ENCODE measurements at places on chromosomes 6 and 20. TPM values are rescaled to one million over a fixed set of nuclear protein-coding genes. Genes with fewer than 3 reads are reported as not detected.

- H3K36me3 ChIP-seq = peaks cover 5% of the 10 kb centered on the region
- DNase-seq = no peak
Observed at GRCh38 chr6:26439151-26440125, 866 bp upstream of the BTN3A3 start.

- no peak overlapping the region for H3K27ac ChIP-seq
- no peaks in the 10 kb centered on the region for H3K36me3 ChIP-seq
- DNase-seq = no peak
Observed at GRCh38 chr6:73962884-73963283, 266.9 kb downstream of the CD109 start.

GRCh38 chr20:57440678-57441509, 49.7 kb downstream of the RBM38 start:
- H3K27me3 ChIP-seq = peaks cover 4% of the 10 kb centered on the region
- H3K36me3 ChIP-seq = no peaks in the 10 kb centered on the region
- DNase-seq = no peak

DUSP22 gene
- 49.1 TPM for total RNA-seq

DNA sequence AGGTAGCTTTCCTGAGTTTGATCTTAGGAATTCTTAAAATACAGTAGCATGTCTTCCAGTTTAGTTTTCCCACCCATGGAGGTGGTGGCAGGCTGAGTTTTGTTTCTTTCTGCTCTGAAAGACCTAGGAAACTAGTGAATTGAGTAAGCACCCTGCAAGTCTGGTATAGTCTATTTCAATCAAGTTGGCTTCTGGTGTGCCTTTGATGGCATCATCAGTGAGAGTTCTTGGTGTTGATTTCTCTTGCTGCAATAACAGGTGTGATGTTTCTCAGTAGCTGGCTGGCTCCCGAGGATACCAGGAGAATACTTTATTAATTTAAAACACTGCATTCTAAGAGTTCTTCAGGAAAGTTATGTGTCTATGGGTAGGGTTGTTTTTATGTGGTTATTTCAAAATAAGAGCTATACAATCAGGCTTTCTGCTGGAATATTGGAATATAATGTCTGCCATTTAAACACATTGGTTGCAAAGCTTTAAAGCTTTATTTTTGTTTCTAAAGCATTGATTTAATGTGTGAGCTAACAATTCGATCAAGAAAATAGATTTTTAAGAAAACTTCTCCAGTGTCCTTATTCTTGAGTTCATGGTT, 19.0 kb downstream of the VAPB start:
- H3K4me3 ChIP-seq = peak overlapping the region; percentile 51
- DNase-seq = no peak
- H3K27ac ChIP-seq = peak overlapping the region; percentile 79
- peaks cover 24% of the 10 kb centered on the region for H3K4me1 ChIP-seq
- H3K36me3 ChIP-seq = peaks cover 8% of the 10 kb centered on the region

NAPB gene
- total RNA-seq = 18.1 TPM

ERGIC3 gene
- 123 TPM for total RNA-seq

- H3K36me3 ChIP-seq = no peaks in the 10 kb centered on the region
- H3K4me1 ChIP-seq = no peaks in the 10 kb centered on the region
- DNase-seq = no peak
- no peak overlapping the region for H3K27ac ChIP-seq
- no peaks in the 10 kb centered on the region for H3K27me3 ChIP-seq
- no peak overlapping the region for H3K4me3 ChIP-seq
Observed at GRCh38 chr6:1700278-1700967, 90.7 kb downstream of the FOXC1 start.

LY6G6C gene
- total RNA-seq = not detected

GRCh38 chr6:30326526-30327231, at the start of gene TRIM39:
TRIM39 (plus strand) TSS chr6:30326927; CDS start chr6:30329318, 2,391 bp downstream.
- H3K4me1 ChIP-seq = peaks cover 45% of the 10 kb centered on the region
- peak within 1 kb of the TSS; percentile 98 for H3K27ac ChIP-seq
- peak within 1 kb of the TSS; percentile 94 for H3K4me3 ChIP-seq
- H3K36me3 ChIP-seq = peaks cover 19% of the 10 kb centered on the region

DNA sequence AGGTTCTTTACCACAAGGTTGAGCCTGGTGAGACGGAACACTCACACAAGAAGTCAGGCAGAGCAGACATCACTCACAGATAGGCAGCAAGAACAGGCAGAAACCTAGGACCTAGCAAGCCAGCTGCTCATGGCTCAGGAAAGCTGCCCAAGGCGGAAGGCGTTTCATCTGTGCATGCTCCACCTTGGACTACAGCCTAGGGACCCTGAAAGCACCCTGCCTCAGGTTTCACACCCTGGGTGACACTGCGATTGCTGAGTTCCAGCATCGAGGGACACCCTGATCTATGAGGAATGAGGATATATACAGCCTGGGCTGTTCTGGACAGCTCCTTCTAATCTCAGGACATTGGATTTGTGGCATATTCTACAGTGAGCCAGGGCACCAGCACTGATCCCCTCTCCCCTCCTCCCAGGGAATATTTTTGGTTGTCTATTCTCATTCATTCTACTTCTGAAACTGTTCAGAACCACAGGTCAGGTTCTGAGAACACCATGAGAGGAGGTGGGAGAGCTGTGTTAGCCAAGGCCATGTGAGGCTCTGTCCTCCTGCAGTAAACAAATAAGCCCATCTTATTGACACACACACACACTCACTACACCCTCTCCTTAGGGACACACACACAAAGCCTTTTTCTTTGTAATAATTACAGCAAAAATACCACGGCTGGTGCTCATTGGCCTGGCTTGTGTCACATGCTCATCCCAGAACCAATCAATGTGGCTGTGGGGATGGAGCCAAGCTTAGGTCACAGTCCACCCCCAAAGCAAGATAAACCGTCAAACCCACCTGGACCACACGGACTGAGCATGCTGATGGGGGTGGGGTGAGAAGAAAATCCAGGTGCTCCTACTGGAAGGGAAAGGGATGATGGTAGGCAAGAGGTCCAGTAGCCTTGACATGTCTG, 26.3 kb upstream of the PMEPA1 start:
- DNase-seq = no peak
- no peaks in the 10 kb centered on the region for H3K36me3 ChIP-seq
- no peak overlapping the region for H3K27ac ChIP-seq
- no peaks in the 10 kb centered on the region for H3K27me3 ChIP-seq
- H3K4me1 ChIP-seq = no peaks in the 10 kb centered on the region
- no peak overlapping the region for H3K4me3 ChIP-seq

DNA sequence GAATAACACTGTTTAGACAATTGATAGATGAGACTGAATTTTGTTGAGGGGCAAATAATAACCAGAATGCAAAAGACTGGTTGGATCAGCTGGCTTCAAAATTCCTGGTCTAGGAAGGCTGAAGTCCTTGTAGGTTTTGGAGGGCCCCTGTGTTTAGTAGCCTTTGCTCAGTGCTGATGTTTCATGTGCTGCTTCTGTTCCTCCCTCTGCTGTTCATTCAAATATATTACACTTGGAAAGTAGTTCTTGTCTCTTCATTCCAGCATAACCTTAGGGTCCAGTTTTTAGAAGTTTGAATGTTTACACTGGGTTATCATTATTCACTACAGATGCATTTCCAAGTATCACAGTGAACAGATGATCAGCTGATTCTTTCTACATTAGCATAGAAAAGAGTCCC, 72.5 kb downstream of the FLRT3 start:
- H3K36me3 ChIP-seq = no peaks in the 10 kb centered on the region
- H3K4me1 ChIP-seq = no peaks in the 10 kb centered on the region
- H3K27me3 ChIP-seq = no peaks in the 10 kb centered on the region
- DNase-seq = no peak

DNA sequence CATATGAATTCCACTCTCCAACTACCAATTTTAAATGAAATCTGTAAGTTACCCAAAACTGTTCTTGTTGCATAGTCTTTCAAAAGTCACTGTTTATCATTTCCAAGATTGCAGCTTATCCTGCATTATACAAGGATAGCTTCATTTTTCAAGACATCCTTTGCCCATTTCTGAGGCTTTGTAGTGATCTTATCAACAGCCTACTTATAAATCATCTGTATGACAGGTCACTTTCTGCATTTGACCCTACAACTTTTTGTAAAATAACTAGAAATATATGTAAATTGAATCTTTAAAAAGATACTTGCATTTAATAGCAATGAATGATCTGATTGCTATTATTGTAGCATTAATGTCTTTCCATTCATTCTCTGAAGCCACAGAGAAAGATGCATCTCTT, 521.1 kb downstream of the UTRN start:
- H3K4me3 ChIP-seq = no peak overlapping the region
- H3K27me3 ChIP-seq = no peaks in the 10 kb centered on the region
- peaks cover 43% of the 10 kb centered on the region for H3K36me3 ChIP-seq
- peaks cover 3% of the 10 kb centered on the region for H3K4me1 ChIP-seq

ENPP4 gene
- total RNA-seq = 9.3 TPM

DNA sequence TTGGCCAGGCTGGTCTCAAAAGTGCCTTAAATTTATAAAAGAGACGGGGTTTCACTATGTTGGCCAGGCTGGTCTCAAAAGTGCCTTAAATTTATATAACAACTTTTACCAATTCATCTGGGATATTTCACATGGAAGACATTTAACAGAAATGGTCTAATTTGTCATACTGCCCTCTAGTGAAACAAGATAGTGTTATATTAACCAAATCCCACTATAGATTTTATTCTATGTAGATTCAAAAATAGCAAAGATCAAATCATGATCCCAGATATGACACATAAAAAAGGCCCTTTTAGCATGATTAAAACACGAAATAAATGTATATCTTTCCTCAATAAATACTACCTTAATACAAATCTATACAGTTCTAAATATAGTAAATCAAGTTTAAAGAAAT, 102.8 kb upstream of the TFAP2D start:
- H3K4me3 ChIP-seq = no peak overlapping the region
- H3K27me3 ChIP-seq = no peaks in the 10 kb centered on the region
- DNase-seq = no peak
- H3K36me3 ChIP-seq = no peaks in the 10 kb centered on the region
- no peak overlapping the region for H3K27ac ChIP-seq
- H3K4me1 ChIP-seq = no peaks in the 10 kb centered on the region
